ENCODE measurements at places on chromosomes 2 and 18.

GRCh38 chr2:241376808-241377207, 20.7 kb downstream of the FARP2 start:
- DNase-seq = no peak

DNA sequence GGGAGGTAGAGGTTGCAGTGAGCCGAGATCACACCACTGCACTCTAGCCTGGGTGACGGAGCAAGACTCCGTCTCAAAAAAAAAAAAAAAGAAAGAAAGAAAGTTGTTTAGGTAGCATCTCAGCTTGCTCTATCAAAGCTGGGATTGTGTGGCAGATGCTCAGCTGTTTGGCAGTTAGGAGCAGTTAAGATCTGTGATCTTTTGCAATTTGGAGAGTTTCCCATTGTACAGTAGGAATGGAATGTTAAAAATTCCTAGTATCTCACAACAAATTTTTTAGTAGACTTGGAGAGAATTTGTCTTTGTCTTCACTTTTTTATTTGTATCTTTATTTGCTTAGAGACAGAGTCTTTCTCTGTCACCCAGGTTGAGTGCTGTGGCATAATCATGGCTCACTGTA, 122.9 kb upstream of the UNC80 start:
- DNase-seq = no peak

GRCh38 chr2:121241466-121241865, 43.5 kb downstream of the TFCP2L1 start:
- DNase-seq = peak; percentile 9

- no peak for DNase-seq
These were observed 21.6 kb downstream of the ZSWIM2 start for GRCh38 chr2:186827411-186827810.

DNA sequence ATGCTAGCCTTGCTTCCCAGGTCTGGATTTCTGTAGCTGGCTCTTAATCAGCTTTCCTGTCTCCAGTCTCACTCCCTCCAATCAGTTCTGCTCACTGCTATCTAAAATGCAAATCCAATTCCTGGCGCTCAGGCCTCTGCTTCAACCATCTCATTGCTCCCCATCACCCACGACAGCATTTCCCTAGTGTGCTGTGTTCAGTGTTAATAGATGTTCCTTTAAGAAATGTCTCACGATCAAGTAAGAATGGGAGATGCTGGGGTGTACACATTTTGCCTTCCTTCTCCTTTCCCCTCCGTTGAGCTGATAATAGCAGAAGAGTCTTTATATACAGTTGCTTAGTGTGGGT, 1.6 kb upstream of the PUM2 start:
- no peak for DNase-seq

- no peak for DNase-seq
These were observed 83.2 kb downstream of the LTBP1 start for GRCh38 chr2:33029926-33030325.

DNA sequence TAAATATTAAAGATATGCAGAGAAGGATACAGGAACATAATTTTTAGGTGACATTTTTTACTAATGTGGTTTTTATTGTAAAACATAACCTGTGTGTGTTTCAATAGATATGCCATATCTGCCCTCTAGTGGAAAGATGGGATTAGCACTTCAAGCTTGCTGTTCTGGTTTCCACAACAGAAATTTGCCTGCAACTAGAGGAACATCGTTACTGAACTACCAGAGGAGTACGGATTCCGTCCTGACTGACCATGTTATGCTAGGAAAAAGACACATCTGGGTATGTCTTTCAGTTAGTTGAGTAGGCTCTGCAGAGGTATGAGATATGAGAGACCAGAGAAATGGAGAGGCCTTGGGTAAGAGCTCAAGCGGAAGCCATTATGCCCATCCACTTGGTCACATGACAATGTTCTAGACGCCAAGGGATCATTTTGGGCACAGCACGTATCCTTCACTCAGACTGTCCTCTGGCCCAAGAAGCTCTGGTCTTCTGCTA, 104.9 kb downstream of the MBD2 start:
- no peak for DNase-seq

- no peak for DNase-seq
These were observed 14.2 kb downstream of the SCN9A start for GRCh38 chr2:166361351-166362153.

- DNase-seq = no peak
These were observed 430.6 kb downstream of the TMX3 start for GRCh38 chr18:68284236-68284780.

- no peak for DNase-seq
These were observed 70.2 kb downstream of the PRKRA start for GRCh38 chr2:178380763-178381162.

- DNase-seq = no peak
These were observed 41.8 kb upstream of the AFF3 start for GRCh38 chr2:100184055-100184737.

- DNase-seq = no peak
These were observed 297.0 kb upstream of the GULP1 start for GRCh38 chr2:187994464-187995331.

GRCh38 chr2:165825041-165825440, 31.0 kb upstream of the GALNT3 start:
- no peak for DNase-seq

GRCh38 chr2:74646201-74646600, 1.9 kb downstream of the M1AP start:
- DNase-seq = no peak

GRCh38 chr18:49915352-49915751, 102.0 kb upstream of the ACAA2 start:
- no peak for DNase-seq

DNA sequence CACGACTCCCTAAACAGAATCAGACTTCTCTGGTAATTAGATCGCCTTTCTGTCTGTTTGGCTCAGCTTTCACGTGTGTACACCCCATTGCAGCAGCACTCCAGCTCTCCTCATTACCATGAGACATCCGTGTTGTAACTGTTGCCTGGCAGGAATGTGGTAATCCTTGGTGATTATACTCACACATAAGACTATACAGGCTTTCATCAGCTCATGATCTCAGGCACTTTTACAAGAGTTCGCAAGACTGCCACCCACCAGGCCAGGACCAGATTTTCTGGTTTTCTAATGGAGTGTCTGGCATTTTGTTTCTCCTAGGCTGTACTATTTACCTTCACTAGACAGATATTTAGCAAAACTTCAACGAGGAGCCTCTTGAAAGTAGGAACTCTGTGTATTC, 50.2 kb downstream of the ACVR1 start:
- DNase-seq = no peak

- peak; percentile 88 for DNase-seq
These were observed 30.9 kb downstream of the LONRF2 start for GRCh38 chr2:100291152-100291970.

GRCh38 chr2:138239902-138240491, 261.6 kb upstream of the SPOPL start:
- no peak for DNase-seq

DNA sequence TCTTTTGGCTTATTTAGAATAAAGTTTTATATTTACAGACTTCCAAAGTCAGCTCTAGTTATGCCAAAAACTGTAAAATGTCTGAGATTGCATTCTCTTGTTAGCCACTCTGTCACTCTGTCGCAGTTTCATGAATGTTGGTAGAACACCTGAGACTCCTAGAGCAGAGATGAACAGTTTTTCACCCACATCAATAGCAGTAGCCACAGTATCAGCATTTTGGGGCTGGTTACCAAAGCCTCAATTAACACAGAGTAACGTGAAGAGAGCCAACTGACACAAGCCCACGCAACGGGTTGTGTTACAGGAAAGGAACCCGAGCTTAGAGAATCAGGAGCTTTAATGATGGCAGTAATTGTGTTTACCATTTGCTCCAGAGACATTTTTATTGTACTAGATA, 443.0 kb upstream of the SLC39A10 start:
- DNase-seq = no peak

- no peak for DNase-seq
These were observed 71.4 kb downstream of the EPHA4 start for GRCh38 chr2:221500501-221501209.

DNA sequence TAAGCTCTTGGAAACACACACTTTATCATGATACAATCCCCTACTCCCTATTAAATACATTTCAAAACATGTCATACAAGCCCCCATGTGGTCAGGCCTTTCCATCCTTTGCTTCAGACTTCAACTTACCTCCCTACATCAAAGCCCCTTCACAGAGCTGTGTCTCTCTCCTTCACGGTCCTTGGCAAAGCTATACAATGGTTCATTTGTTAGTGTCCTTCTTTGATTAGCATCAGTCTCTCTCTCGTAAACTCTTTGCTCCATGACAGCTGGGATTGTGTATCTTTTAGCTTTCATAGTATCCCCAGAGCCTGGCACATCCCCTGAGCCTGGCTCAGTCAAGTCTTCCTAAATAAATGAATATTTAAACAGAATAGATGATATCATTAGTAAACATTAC, 25.6 kb upstream of the INSIG2 start:
- no peak for DNase-seq

DNA sequence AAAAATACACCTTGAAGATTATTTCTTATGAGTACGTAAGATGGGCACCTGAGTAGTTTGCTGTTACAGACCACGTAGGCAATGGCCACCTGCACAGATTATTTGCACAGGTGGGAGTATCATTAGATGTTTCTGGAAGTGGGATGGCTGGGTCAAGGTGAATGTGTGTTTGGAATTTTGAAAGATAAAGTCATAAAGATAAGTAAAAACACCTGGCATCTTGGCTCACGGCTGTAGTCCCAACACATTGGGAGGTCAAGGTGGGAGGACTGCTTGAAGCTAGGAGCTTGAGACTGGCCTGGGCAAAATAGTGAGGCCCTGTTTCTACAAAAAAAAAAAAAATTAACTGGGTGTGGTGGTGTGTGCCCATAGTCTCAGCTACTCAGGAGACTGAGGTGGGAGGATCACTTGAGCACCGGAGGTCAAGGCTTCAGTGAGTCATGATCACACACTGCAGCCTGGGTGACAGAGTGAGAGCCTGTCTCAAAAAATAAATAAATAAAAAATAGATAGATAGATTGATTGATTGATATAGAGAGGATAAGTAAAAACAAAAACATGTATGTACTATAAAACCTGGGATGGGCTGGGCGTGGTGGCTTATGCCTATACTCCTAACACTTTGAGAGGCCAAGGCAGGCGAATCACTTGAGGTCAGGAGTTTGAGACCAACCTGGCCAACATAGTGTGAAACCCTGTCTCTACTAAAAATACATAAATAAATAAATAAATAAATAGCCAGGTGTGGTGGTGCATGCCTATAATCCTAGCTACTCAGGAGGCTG, 30.4 kb downstream of the ODC1 start:
- DNase-seq = no peak

GRCh38 chr2:157170299-157170698, 87.2 kb upstream of the GALNT5 start:
- no peak for DNase-seq
